ENCODE measurements at places on chromosomes 4 and X.

GRCh38 chr4:137200322-137200721, 332.0 kb downstream of the PCDH18 start:
- DNase-seq = no peak

- DNase-seq = no peak
Measured at GRCh38 chr4:84792366-84793301, 173.9 kb downstream of the WDFY3 start.

GRCh38 chrX:48676893-48677270, 6.7 kb upstream of the WAS start:
- no peak for DNase-seq

DNA sequence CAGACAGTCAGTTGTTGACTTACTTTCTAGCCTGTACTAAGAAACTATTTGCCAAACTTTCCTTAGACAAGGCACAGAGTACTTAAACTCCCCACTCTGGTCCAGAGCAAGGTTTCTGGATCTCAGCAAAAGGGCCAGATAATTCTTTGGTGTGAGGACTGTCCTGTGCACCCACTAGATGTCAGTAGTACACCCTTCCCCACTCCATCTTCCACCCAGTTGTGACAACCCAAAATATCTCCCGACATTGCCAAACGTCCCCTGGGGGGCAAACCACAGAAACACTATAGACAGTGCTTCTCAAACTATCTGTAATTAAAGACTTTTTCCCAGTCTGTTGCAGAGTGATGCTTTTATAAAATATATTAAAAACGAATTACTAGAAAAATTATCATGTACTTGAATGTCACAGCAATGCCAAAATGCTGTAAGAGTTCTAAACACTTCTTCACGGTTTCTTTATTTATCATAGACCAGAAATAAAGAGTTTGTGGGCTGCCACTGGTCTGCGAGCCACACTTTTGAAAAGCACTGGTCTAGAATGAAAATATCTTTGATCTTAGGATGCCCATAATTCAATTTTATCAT, 203.5 kb downstream of the PRDM5 start:
- no peak for DNase-seq

- DNase-seq = no peak
Measured at GRCh38 chr4:127049526-127049925, 583.2 kb upstream of the INTU start.

DNA sequence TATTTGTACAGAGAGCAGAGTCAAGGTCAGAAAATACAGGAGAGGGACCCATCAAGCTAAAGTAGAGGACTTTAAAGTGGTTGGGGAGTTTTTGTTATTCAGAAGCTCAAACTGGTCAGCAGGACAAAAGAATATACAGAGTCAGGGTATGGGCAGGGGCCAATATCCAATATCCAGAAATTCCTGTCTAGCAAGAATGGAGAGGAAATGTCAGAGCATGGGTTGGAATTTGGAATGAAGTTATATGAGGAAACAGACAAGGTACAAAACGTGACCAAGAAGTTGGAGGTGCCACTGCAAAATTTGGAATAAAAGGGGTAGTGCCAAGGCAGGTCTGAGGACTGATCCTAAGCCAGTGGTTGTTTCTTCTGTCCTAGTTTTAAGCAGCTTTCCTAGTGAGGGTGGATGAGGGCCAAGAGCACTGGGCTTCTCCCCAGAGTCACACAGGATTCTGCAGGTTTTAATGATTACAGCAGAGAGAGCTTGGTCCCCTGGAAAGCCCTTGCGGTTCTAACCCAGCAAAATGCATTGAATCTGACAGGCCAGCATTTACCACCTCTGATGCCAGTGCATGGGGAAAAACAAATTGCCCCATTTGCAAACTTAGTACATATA, 304.7 kb upstream of the FTHL17 start:
- DNase-seq = no peak

- DNase-seq = peak; percentile 2
Measured at GRCh38 chrX:135931644-135932487, 38.4 kb downstream of the SAGE1 start.

DNA sequence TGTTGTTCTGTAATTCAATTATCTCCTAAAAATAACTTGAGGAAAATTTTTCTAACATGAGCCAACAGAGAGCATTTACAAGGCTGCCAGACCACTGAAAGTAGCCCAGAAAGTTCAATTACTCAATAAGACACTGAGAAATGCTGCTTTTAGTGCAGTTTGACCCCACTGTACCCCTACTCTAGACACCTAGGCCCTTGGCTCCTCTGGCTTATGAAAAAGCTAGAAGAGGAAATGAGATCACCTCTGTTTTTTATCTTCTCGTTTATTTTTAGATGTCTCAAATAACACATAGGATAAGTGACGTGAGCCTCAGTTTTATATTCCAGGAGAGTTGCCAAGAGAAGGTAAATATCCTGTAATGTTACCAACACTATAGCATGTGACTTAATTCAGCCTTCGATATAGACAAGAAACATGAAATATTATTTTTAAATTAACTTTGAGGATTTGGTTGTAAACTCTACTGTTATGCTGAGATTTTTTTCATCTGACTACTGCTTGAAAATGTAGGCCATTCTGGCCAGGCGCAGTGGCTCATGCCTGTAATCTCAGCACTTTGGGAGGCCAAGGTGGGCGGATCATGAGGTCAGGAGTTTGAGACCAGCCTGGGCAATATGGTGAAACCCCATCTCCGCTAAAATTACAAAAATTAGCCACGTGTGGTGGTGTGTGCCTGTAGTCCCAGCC, 24.4 kb downstream of the TNIP3 start:
- no peak for DNase-seq

DNA sequence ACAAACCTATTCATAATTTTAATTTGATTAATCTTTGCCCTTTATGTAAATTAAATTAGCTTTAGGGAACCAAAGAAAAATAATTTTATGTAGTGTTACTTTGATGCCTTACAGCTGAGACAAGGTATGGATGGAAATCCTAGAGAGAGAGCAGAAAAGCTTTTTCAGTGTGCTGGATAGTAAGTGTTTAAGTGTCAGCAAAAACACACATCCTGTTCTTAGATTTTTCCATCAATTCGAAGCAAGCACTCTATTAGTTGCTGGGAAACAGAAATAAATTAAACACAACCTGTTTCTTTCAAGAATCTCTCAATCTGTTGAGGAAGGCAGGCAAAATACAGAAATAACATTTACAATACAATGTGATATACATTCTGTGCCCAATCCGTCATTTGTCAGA, 327.8 kb downstream of the GALNTL6 start:
- no peak for DNase-seq

DNA sequence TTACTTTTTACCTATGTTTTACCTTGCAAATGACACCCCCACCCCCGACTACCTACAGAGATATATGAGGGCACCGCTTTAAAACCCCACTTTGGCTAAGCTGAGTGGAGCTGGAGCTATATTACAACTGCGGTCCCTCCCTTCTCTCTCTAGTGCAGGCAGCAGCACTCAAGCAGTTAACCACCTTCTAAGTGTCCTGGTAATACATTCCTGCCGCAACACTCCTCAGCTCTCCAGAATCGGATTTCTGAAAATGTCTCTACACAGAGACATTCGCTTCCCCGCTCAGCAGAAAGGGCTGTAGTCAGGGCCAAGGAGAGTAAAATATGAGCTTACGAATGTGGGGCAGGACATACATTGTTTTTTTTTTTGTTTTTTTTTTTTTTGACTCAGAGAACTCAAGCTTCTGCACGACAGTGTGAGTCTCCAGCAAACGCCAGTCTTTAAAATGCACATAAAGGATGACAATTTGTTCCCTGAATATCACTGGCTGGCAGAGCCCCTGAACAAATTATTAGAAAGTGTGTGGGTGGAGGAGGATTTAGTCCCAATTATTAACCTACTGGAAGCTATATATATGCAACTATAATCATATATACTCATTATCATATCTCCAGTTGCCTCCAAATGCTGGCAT, 287.0 kb upstream of the TET2 start:
- DNase-seq = no peak

- no peak for DNase-seq
Measured at GRCh38 chr4:10629394-10629793, 55.2 kb downstream of the CLNK start.

DNA sequence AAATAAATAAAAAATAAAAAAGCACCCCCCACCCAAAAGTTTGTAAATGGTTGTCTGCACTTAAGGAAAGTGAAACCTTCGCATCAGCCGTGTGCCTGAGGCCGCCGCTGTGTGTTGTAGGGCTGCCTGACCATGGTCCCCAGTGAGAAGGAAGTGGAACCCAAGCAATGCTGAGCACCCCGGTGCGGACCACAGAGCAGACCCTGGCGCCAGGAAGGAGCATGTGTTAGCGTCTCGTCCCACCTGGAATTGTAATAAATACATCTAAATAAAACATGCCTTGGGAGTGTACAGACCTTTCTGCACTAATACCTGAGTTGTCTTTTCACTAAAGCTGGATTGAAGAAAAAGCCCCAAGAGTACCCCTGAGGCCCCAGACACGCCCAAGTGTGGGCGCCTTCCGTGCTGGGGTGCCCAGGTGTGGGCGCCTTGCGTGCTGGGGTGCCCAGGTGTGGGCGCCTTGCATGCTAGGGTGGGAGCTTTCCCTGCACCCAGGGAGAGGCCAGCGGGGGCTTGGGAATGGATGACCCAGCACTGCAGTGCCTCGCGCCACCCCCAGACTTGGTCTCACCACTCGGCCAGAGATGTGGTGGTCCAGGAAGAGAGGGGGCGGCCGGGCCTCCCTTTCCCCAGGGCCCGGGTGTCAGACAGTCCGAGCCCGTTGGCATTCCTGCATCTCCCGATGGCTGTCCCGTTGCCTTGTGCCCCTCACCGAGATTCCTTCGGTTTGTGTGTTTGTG, 33.7 kb downstream of the HTT-AS start:
- no peak for DNase-seq

GRCh38 chrX:71285929-71286328, 2.5 kb downstream of the NONO start:
- DNase-seq = no peak

DNA sequence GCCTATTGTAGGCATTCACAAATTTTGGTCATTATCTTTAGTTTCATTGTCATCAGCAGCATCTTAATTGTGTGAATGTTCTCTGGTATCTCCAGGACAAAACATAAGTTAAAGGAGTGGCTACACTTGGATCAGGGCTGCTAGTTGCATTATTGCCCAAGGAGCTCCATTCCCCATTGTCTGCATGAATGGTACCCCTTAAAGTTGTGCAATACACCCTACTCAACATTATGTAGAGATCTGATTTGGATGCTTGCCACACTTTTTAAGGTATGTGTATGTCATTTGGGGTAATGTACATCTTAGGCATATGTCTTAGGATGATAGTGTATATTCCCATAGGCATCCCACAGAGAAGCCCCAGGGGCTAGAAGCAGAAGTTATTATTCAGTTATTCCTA, 2.9 kb downstream of the GRXCR1 start:
- no peak for DNase-seq

DNA sequence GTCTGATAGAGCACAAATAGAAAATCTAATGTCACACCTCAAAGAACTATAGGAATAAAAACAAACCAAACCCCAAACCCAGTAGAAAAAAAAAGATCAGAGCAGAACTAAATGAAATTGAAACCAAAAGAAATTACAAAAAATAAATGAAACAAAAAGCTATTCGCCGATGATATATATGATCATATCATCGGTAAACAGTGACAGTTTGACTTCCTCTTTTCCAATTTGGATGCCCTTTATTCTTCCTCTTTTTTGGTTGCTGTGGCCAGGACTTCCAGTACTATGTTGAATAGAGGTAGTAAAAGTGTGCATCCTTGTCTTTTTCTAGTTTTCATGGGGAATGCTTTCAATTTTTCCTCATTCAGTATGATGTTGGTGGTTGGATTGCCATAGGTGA, 215.3 kb upstream of the AR start:
- DNase-seq = no peak

DNA sequence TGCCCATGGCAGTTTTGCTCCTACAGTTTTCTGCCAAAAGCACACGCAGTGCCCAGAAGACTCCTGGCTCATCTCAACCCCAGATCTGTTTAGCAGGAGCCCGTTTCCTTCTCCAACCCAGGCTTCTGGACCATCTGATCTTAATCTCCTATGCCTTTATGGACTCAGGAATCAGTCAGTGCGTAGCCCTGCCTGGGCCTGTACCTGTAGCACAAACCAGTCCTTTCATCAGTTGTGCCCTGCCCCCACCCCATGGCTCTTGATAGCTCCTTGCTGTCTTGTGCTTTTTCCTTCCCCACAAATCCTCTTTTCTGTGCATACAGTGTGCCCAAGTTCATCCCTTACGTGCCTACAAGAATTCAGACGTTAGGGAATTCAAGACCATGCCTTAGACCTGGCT, 1.5 kb downstream of the ZNF718 start:
- DNase-seq = no peak

Data from cerebellar nuclear complex (tissue), 1 donor.